Germinal center (tissue), 1 donor: ENCODE measurements at places on chromosomes 1 and 21.

DNA sequence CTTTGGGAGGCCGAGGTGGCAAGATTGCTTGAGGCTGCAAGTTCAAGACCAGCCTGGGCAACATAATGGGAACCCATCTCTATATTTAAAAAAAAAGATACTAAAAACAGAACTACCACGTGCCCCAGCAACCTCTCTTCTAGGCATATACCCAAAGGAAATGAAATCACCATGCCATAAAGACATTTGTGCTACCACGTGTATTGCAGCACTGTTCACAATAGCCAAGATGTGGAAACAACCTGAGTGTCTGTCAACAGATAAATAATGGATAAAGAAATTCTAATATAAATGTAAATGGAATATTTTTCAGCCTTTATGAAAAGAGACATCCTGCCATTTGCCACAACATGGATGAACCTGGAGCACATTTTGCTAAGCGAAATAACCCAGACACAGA is 128.6 kb downstream of the PCNX2 start:
- no peak for DNase-seq

GRCh38 chr1:87794788-87795614 is 466.3 kb downstream of the LMO4 start:
- no peak for DNase-seq

DNA sequence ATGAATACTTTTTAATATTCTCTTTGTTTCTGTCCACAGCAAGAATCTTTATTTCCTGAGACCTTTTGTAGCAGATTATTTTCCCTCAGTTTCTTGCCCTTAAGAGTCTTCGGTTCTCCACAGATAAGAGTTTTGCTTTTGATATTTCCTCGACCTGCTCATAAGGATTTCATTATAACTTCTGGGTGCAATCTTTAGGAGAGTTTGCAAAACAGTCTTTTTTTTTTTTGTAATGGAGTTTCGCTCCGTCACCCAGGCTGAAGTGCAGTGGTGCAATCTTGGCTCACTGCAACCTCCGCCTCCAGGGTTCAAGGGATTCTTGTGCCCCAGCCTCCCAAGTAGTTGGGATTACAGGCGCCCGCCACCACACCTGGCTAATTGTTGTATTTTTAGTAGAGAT is 10.1 kb upstream of the UBE4B start:
- DNase-seq, result no peak

DNA sequence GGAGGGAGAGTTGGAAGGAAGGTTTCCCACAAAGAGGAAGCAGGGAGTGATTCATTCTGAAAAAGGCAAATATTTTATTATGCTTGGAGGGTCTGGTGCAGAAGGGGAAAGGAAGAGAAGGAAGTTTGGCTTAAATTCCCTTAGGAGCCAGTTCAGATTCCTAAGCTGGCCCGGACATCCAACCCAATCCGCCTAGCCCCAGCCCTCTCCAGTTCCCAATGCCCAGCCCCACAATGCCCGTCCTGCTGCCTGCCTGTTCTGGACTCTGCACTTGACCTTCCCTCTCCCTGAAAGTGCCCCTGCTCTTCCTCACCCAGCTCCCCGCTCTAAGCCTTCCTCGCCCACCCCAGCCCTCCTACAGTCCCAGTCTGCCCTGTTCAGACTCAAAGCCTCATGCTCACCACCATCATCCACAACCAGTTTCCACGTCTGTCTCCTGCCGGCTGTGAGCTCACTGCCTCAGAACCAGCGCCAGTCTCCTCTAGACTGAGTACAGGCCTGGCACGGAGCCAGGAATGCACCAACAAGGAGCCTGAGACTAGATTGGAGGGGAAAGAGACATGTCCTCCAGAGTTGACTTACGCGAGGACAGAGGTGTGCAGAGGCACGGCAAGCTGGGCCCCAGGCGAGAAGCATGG is 18.9 kb downstream of the CAPN2 start:
- no peak for DNase-seq

DNA sequence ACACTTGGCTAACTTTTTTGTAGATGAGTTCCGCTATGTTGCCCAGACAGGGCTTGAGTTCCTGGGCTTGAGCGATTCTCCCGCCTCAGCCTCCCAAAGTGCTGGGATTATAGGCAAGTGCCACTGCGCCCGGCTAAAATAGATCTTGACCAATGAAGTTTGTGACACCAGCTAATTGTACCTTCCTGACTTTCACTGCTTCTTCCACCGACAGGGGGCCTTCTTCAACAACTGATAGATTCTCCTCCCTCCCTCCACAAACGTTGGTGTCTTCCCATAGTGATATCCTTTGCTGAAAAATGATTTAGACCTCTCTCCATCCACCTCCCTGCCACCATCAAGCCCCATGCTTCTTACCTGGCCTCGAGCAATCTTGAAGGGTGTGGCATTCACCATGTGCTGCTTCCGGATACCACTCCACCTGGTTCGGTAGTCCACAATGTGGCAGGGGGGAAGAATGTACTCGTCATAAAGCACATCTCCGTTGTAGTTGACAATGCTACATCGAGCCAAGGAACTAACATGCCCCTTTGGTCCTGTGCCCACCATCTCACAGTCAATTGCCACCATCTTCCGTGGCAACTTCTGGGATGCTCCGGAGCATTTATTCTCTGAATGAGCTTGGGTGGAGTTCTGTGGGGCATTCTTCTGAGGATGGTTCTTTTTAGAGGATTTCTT is 1.6 kb upstream of the METTL25B start:
- peak; percentile 68 for DNase-seq

- DNase-seq, result no peak
Measured at GRCh38 chr21:38712071-38712470, 93.7 kb upstream of the ETS2 start.

- no peak for DNase-seq
Measured at GRCh38 chr1:54163051-54163450, 10.3 kb upstream of the CDCP2 start.

DNA sequence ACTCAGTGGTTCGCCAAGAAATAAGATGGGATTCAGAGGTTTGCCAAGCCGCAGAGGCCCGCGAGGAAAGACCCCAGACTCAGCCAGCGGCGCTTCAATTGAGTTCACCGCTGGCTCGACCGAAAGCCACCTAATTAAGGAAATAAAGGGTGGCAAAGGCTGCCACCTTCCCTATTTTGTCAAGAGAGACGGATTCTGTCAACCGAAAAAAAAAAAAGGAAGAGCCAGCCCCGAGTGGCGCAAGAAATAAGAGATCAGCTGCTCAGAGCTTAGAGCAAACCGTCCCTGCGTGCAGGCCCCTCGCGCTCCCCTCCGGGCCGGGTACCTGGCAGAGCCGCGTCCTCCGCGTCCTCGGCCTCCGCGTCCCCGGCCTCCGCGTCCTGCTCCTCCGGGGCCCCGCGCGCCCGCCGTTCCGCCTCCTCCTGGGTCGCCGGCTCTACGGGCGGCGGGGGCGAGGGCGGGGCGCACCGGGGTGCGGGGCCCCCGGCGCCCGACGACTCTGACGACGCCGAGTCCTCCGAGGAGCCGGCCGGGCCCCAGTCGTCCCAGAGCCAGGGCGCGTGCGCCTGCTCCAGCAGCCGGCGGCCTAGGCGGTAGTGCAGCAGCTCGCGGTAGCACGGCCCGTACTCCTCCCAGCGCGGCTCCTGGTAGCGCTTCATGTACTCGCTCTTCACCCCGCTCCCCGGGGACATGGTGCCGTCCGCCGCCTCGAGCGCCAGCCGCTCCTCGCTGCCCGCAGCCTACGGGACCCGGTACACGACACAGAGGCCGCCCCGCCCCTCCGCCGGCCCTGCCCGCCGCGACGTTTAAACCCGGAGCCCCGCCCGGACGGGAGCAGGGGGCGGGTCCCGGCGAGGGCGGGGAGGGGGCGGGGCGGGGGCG is 832 bp downstream of the CCSAP start:
- DNase-seq, result peak; percentile 87

- DNase-seq, result no peak
Measured at GRCh38 chr21:40422896-40423635, 423.9 kb downstream of the DSCAM start.

DNA sequence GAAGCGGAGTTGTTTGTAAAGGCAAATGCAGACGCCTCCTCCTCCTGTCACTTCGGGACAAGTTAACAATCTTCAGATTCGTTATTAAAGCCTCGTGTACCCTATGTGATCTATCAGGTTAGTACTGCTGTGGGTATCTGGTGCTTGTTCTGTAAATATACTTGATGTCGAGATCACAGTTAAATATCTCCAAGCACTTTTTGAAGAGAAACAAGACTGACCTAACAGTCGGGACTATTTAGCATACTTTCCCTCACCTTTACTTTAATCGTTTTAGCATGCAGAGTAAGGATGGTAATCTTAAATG is 710 bp downstream of the KLHL20 start:
- DNase-seq, result no peak

DNA sequence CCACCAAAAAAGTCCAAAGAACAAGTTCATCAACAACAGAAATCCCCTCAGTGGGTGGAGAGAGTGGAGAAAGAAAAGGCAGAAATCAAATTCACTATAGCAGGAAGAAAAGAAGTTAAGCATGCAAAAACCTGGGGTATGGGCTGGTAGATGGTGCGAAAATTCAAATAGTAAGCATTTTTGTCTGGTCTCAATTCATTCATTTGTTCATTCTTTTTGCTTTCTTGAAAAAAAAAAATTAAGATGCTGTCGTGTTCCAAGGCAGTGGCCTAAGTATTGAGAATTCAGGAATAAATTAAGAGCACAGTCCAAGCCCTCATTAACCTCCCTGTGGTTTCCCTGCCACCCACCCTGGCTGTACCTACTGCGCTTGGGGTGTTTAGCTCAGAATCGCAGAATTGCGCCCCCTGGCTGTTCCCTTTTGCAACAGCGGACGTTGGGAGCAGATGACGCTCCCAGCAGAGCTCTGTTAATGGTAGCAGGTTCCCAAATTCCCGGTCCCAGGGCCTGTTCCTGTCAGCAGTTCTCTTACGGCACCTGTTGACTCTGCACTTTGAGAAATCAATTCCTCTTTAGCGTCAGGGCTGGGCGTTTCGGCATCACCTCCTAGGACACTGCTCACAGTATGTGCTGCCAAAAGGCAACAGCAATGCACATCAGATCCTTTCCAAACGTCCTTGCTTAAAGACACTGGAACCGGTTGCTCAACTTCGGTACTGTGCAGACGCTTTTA is 34.0 kb upstream of the SSX2IP start:
- DNase-seq, result peak; percentile 71

GRCh38 chr1:43437031-43437973 is 16.4 kb downstream of the HYI start:
- no peak for DNase-seq

- DNase-seq, result no peak
Measured at GRCh38 chr1:7594714-7595295, 176.3 kb upstream of the VAMP3 start.

GRCh38 chr1:178941261-178941689 is 70.4 kb upstream of the ANGPTL1 start:
- DNase-seq, result no peak

DNA sequence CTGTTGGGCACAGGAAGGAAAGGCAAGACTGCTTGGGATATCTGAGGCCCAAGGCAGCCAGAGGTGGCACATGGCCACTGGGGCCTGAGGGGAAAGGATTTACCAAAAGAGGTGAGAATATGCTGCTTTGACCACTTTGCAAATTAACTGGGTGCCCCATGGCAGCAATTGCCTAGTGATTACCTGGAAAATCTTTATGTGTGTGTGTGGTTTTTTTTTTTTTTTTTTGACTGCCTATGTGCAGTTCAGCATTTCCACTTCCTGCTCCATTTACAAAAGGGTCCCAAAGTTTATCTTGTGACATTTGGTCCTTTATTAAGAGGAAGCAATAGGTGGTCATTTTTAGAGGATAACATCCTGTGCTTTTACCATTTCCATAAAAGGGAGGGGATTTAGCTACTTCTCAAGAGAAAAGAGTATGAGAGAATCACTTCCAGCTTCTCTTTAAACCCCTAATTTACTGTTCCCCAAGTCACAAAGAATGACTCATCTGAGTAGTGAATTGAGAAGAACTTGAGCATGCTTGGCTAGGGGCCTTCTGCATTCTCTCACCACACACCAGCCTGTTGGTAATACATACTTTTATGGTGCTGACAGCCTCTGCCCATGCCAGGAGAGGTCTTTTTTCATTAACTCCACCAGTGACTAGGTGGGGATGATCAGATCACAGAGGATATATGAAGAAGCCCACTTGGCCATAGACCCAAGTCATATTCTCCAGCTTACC is 52.1 kb downstream of the SYDE2 start:
- DNase-seq, result no peak

GRCh38 chr1:37448691-37449417 is 25.5 kb upstream of the ZC3H12A start:
- DNase-seq, result no peak

DNA sequence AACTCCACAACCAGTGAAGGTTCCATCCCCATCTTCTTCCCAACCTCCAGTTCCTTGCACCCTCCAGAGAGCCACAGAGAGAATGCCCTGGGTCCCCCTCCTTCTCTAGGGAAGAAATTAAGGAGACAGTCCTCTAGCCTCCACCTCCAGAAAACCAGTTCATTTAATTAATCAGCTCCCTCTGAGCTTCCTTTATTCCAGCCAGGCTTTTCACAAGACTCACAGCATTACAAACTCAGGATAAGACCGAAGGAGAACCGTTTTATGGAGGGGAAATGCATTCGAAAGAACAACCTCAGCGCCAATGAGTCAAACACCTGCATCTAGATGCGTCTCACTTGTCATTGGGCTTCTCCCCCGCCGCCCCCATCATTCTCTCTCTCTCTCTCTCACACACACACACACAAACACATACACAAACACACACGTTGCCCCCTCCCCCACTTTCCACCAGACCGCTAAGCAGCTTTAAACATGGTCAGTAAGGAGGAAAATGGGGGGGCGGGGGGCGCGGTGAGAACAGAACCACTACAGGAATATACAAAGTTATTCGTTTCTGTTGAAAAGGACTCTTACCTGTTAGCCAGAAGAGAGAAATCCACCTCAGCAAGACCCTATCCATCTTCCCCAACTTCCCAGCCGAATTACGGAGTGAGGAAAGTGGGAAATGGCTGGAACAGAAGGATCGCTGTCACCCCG is 544 bp downstream of the ILDR2 start:
- DNase-seq, result peak; percentile 23

DNA sequence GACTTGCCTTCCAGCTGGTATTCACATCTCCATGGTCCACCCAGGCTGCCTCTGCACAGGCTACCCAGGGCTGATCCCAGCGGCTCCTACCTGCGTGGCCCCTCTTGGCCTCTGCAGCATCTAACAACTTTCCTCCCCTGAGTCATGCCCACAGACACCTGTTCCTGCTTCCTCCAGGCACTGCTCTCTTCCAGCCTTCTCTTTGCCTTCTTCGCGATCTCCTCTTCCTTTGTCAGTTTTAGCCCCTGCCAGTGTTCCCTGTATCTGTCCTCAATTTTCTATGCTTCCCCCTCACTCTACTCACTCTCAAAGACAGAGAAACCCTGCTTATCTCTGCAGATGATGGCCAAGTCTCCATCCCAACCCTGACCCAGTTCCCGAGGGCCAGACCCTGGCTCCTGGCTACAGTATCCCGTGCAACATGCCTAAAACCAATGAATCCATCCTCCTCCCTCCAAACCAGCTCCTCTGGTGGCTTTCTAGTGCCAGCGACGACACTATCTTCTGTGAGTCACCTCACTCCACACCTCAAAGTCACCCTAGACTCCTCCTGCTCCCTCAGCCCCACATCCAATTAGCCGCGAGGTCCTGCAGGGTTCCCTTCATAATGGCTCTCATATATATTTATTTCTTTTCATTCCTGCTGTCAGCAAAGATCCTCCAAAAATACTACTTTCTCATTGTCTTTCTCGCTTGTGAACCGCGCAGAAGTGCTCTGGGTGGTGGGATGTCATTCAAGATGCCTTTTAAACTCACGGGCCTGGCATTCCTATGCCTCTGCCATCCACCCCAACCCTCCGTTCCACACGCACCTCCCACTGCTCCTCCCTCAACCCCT is 259.2 kb downstream of the TOMM20 start:
- DNase-seq, result no peak
